Activated B cell treated with CpG ODN at 0.5 μM for 24 hours (primary cell): ENCODE measurements at places on chromosomes 11 and 22. TPM values are rescaled to one million over a fixed set of nuclear protein-coding genes. Genes with fewer than 3 reads are reported as not detected.

Gene PKP3
- 0.18 TPM in 1 of 2 replicates, not detected in the other for total RNA-seq

Gene CSF2RB
- 141 and 152 TPM in 2 replicates for total RNA-seq

Gene UQCC3
- 8.3 and 9.4 TPM in 2 replicates for total RNA-seq

Gene FGF4
- not detected in 2 replicates for total RNA-seq

- no peak overlapping the region for H3K27ac ChIP-seq
- H3K36me3 ChIP-seq: no peaks in the 10 kb centered on the region
- no peak for DNase-seq
- H3K4me3 ChIP-seq: no peak overlapping the region
- H3K4me1 ChIP-seq: no peaks in the 10 kb centered on the region
These were observed 36.0 kb downstream of the PARVA start for GRCh38 chr11:12413141-12414052.

DNA sequence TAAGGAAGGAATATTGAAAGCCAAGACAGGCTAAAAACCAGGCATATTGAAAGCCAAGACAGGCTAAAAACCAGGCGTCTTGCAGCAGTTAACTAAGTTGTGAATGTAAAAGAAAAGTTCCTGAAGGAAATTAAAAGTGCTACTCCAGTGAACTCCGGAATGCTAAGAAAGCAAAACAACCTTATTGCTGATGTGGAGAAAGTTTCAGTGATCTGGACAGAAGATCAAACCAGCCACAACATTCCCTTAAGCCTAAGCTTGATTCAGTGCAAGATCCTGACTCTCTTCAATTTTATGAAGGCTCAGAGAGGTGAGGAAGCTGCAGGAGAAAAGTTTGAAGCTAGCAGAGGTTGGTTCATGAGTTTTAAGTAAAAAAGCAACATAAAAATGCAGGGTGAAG lies 51.4 kb downstream of the PACS1 start:
- H3K4me1 ChIP-seq: peaks cover 87% of the 10 kb centered on the region
- H3K27me3 ChIP-seq: no peaks in the 10 kb centered on the region
- no peak for DNase-seq
- peak overlapping the region; percentile 22 for H3K27ac ChIP-seq
- H3K36me3 ChIP-seq: peaks cover 6% of the 10 kb centered on the region
- H3K4me3 ChIP-seq: no peak overlapping the region

GRCh38 chr22:45450921-45451651 lies 37.6 kb downstream of the RIBC2 start:
- no peak overlapping the region for H3K27ac ChIP-seq
- H3K4me3 ChIP-seq: no peak overlapping the region
- DNase-seq: no peak
- peaks cover 18% of the 10 kb centered on the region for H3K27me3 ChIP-seq

Gene INS
- total RNA-seq: not detected in 2 replicates

DNA sequence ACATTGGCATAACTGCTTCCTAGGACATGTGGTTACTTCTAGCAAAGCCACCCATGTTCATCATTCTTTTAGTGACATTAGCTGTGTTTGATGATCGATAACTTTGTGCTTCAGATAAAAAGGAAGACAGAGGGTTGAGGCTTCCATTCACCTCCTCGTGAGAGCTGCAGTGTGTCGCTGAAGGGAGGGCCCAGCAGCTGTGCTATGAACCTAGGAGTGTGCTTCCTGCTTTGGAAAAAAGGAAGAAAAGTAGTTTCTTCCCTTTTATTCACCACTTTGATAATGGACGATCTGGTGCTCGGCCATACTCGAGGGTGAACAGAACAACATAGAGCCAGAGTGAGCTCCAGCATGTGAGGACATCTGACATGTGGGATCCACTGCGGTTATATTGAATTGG lies 6.1 kb upstream of the RFPL2 start:
- H3K27me3 ChIP-seq: peaks cover 11% of the 10 kb centered on the region
- no peak for DNase-seq
- H3K36me3 ChIP-seq: no peaks in the 10 kb centered on the region
- H3K27ac ChIP-seq: no peak overlapping the region

DNA sequence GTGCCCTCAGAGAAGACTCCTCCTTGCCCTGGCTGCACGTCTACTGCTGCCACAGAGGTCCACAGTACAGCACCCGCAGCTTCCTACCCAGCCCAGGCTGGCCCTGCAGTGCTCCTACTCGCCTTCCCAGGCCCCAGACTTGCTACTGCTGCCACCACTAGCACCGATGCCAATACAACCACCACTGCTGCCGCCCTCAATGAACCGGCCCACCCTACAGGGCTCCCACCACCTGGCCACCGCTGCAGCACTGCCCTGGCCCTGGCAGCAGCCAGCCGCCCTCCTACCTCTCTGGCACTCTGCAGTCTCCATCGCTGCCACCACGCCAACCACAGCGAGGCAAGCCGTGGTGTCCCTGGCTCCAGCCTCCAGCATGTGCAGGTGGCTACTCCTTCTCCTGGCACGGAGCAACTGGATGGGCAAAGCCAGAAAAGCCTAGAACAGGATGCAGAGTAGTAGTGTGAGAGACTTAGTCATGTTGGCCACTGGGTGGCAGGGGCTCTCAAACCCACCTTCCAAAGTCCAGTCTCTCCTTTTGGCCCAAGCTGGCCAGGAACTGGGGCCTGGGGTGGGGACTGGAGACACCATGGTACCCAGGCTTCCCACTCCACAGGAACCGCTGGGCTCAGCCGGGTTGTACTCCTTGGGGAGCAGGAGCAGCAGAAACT lies 39.4 kb downstream of the C22orf42 start:
- no peak for DNase-seq
- no peaks in the 10 kb centered on the region for H3K36me3 ChIP-seq
- H3K4me1 ChIP-seq: no peaks in the 10 kb centered on the region
- H3K27ac ChIP-seq: no peak overlapping the region
- H3K27me3 ChIP-seq: peaks cover 9% of the 10 kb centered on the region

- no peak overlapping the region for H3K4me3 ChIP-seq
- no peaks in the 10 kb centered on the region for H3K27me3 ChIP-seq
- no peaks in the 10 kb centered on the region for H3K4me1 ChIP-seq
- no peak for DNase-seq
These were observed 92.8 kb downstream of the MED15 start for GRCh38 chr22:20600137-20600673.

GRCh38 chr22:23862103-23862502 lies 4.4 kb downstream of the SLC2A11 start:
- no peak overlapping the region for H3K27ac ChIP-seq
- H3K27me3 ChIP-seq: no peaks in the 10 kb centered on the region
- H3K4me1 ChIP-seq: peaks cover 16% of the 10 kb centered on the region
- DNase-seq: no peak
- H3K4me3 ChIP-seq: no peak overlapping the region

DNA sequence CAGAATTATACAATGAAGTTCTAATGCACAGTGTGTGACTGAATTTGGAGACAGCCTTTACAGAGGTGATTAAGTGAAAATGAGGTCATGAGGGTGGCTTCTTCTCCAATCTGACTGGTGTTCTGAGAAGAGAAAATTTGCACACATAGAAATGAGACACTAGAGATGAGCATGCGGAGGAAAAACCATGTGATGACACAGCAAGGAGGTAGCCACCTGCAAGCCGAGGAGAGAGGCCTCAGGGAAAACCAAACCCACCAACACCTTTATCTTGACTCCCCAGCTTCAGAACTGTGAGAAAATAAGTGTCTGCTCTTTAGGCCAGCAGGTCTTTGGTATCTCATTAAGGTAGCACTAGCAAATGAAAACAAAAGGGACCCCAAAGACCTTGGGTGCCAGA lies 93.2 kb downstream of the GGTLC2 start:
- H3K27me3 ChIP-seq: peaks cover 18% of the 10 kb centered on the region
- no peak overlapping the region for H3K4me3 ChIP-seq
- no peaks in the 10 kb centered on the region for H3K36me3 ChIP-seq
- no peak for DNase-seq

DNA sequence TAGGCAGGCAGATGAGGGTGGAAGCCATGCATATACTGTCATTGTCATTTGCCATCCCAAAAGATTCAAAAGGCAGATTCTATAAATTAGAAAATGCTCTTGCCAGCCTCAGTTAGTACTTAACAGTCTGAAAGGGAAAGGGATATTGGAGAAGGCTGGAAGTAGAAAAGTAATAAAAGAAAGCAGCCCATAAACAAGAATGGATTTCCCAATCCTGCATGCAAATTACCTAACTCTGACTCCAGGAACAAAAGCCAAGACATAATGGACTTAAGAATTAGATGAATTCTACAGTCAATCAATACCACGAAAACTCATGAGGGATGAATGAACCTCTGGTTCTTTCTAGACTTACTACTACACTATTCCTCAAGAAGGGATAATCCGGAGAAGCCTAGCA lies 5.9 kb downstream of the PAK1 start:
- no peak overlapping the region for H3K27ac ChIP-seq
- H3K4me3 ChIP-seq: no peak overlapping the region
- H3K36me3 ChIP-seq: no peaks in the 10 kb centered on the region
- peaks cover 10% of the 10 kb centered on the region for H3K4me1 ChIP-seq

GRCh38 chr11:65736810-65737209 lies 16.2 kb upstream of the RNASEH2C start:
- peaks cover 32% of the 10 kb centered on the region for H3K27me3 ChIP-seq
- DNase-seq: no peak
- H3K36me3 ChIP-seq: no peaks in the 10 kb centered on the region
- H3K4me3 ChIP-seq: no peak overlapping the region

- no peak for DNase-seq
- peaks cover 94% of the 10 kb centered on the region for H3K36me3 ChIP-seq
- H3K4me3 ChIP-seq: no peak overlapping the region
These were observed 77.9 kb downstream of the XRRA1 start for GRCh38 chr11:74871037-74871436.

Gene OR52K1
- total RNA-seq: not detected in 2 replicates

GRCh38 chr11:131138731-131139130 lies 222.5 kb upstream of the SNX19 start:
- no peak overlapping the region for H3K27ac ChIP-seq
- H3K27me3 ChIP-seq: no peaks in the 10 kb centered on the region
- no peaks in the 10 kb centered on the region for H3K4me1 ChIP-seq
- DNase-seq: no peak

Gene CASP4
- 87.8 and 88.7 TPM in 2 replicates for total RNA-seq

GRCh38 chr11:68528630-68529029 lies 68.1 kb downstream of the PPP6R3 start:
- peaks cover 81% of the 10 kb centered on the region for H3K36me3 ChIP-seq
- DNase-seq: no peak
- no peak overlapping the region for H3K4me3 ChIP-seq
- peaks cover 29% of the 10 kb centered on the region for H3K4me1 ChIP-seq

DNA sequence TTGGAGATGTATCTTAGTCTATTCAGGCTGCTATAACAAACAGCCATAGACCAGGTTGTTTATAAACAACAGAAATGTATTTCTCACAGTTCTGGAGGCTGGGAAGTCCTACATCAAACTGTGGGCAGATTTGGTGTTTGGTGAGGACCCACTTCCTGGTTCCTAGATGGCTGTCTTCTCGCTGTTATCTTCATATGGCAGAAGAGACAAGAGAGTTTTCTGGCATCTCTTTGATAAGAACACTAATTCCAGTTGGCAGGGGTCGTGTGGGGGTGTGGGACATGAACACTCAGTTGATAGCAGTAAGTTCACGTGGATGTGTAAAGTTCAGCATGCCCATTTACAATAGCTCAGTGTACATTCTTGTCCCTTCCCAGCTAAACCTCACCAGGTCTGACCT lies 41.3 kb upstream of the HMGXB4 start:
- no peaks in the 10 kb centered on the region for H3K36me3 ChIP-seq
- H3K4me1 ChIP-seq: no peaks in the 10 kb centered on the region
- peaks cover 18% of the 10 kb centered on the region for H3K27me3 ChIP-seq
- no peak overlapping the region for H3K4me3 ChIP-seq
- no peak for DNase-seq

DNA sequence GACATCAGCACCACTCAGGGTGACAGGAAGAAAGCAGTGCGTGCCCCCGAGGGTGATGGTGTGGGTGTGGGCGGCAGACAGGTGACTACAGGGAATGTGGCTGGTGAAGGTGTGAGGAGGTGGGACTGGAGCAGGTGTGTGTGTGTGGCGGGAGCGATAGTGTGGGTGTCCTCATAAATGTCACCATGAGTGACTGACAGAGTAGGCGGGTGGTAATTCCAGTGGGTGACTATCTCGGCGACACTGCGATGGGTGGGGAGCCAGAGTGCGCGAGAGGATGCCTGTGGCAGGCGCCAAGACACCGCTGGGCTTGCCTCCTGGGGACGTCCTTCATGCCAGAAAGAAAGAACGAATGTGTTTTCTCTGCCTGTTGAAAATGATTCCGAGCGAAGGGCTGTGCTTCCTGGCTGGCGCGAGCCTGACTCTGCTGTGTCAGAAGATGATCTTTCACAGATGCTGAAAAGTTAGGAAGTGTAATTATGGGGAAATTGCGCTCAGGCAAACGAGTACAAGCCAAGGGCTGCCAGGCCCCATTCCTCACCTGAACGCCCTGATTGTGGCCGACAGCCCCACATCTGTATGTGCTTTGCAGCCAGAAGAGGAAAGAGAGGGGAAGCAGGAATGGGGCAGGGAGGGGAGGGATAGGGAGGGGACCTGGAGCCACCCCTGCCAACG lies 98.8 kb upstream of the CD82 start:
- no peak for DNase-seq
- no peak overlapping the region for H3K4me3 ChIP-seq
- no peaks in the 10 kb centered on the region for H3K4me1 ChIP-seq
- no peak overlapping the region for H3K27ac ChIP-seq

- peaks cover 9% of the 10 kb centered on the region for H3K36me3 ChIP-seq
- DNase-seq: no peak
- H3K27ac ChIP-seq: no peak overlapping the region
- no peak overlapping the region for H3K4me3 ChIP-seq
- H3K4me1 ChIP-seq: no peaks in the 10 kb centered on the region
- H3K27me3 ChIP-seq: no peaks in the 10 kb centered on the region
These were observed 258.2 kb downstream of the BRD1 start for GRCh38 chr22:49569286-49570031.

DNA sequence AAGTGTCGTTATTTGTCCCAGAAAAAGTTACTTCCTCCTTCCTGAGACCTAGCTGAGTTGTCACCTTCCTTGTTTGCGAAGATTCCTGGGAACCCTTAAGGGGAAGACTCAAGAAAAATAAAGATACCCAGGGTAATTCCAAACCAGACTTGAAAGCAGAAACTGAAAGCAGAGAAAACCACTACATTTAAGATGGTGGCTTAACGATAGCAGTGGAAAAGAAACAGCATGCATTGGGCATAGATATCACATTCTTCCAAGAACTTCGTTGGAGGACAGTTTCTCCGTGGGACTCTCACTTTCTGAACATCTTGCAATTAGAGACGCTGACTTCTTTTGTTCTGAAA lies 89.1 kb downstream of the FAM76B start:
- no peaks in the 10 kb centered on the region for H3K27me3 ChIP-seq
- H3K4me3 ChIP-seq: peak overlapping the region; percentile 66
- peaks cover 52% of the 10 kb centered on the region for H3K4me1 ChIP-seq
- H3K27ac ChIP-seq: peak overlapping the region; percentile 98

DNA sequence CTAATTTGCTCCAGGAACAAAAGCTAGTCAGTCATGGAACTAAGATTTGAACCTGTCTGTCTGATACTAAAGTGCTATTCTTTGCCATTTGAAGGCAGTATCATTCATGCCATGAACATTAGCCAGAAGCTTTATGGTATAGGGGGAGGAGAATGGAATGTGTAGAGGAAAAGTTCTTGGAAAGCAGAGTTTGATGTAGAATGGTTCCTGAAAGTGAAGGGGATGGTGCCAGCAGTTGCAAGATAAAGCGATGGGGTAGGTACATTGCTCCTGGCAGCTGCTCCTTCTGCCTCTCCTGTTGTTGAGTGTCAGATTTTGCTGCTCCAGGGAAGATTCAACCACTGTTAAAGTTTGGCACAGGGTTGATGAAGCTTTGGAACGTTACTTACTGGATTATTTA lies 53.4 kb downstream of the ARHGAP42 start:
- H3K36me3 ChIP-seq: no peaks in the 10 kb centered on the region
- H3K4me1 ChIP-seq: peaks cover 31% of the 10 kb centered on the region
- no peak for DNase-seq
- H3K4me3 ChIP-seq: no peak overlapping the region
